T-helper 17 cell (primary cell): ENCODE measurements at places on chromosomes 12 and 14. TPM values are rescaled to one million over a fixed set of nuclear protein-coding genes. Genes with fewer than 3 reads are reported as not detected.

DNA sequence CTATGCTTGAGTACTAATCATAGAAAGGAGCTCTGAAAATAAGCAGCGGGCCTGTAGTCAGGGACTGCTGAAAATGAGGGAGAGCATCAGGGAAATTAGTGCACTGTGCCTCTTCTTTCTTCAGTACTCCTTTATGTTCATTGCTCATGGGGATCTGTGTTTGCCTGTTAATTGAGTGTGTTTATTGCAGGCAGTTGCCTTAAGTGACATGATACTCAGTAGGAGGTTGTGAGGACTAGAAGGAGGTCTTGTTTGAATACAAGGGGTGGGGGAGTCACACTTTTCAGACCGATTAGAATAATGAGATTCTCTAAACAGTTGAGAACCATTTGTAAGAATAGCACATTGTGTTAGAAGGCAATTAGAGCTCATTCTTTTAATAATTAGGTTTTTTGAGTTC lies 102.6 kb upstream of the SLCO1C1 start:
- H3K36me3 ChIP-seq: no peaks in the 10 kb centered on the region
- H3K4me3 ChIP-seq: no peak overlapping the region
- H3K27me3 ChIP-seq: no peaks in the 10 kb centered on the region
- H3K4me1 ChIP-seq: no peaks in the 10 kb centered on the region

- peaks cover 4% of the 10 kb centered on the region for H3K27me3 ChIP-seq
- no peak overlapping the region for H3K4me3 ChIP-seq
- no peaks in the 10 kb centered on the region for H3K36me3 ChIP-seq
- no peak overlapping the region for H3K27ac ChIP-seq
- no peaks in the 10 kb centered on the region for H3K4me1 ChIP-seq
- DNase-seq: no peak
Measured at GRCh38 chr14:80403036-80403435, 191.7 kb upstream of the DIO2 start.

- H3K36me3 ChIP-seq: no peaks in the 10 kb centered on the region
- no peak for DNase-seq
- H3K27me3 ChIP-seq: no peaks in the 10 kb centered on the region
- no peak overlapping the region for H3K4me3 ChIP-seq
- H3K27ac ChIP-seq: no peak overlapping the region
Measured at GRCh38 chr12:114949058-114949820, 265.3 kb upstream of the TBX3 start.

DNA sequence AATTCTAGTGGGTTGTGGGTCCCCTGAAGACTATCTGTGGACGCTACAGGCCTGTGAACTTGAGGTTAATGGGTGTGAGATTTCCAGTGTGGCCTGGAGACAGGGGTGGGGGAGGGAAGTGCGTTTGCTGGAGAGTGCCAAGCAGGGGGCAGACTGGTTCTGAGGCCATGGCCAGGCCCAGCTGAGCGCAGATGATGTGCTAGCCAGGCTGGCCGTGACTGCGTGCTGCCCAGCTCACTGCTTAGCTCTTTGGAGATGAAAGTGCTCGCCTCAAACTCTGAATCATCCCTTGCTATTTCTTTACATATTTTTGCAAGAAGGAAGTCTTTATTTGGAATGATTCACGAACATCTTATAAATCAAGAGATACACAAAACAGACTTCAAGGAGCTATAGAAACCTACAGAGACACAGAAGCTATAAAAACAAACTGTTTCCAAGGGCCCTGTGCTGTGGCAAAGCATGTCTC lies 75.2 kb upstream of the PLEKHG3 start:
- no peak overlapping the region for H3K27ac ChIP-seq
- peaks cover 18% of the 10 kb centered on the region for H3K27me3 ChIP-seq
- H3K4me1 ChIP-seq: peaks cover 2% of the 10 kb centered on the region
- H3K36me3 ChIP-seq: peaks cover 3% of the 10 kb centered on the region
- no peak for DNase-seq

DNA sequence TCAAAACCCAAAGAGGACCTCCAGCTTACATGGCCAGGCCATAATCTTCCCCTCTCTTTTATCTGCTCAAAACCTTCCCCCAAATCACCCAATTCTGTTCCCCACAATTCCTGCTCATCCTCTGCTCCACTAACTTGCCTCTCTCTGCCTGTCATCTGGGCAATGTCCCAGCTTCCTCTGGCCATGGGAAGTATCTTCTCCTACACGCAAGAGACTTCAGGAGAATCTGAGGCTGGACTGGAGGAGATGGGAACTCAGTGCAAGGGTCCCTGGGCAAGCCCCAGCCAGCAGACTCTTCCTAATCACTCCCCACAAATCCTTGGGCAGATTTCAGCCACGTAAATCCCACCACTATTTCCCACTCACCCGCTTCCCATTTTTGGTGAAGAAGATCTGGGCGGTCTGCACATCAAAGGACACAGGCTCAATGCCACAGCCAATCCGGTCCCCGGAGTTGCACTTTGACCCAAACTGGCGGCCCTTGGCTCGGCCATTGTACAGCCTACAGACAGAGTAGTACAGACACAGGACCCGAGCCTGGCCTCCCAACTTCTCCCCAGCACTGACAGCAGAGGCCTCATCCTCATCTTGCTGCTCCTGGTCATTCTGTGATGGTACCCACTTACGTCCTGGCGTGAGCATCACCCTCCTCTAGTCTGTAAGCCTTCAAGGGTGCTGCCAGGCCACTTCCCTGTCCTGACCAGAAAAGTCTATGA lies 4.7 kb downstream of the SPRYD3 start:
- H3K27ac ChIP-seq: peak overlapping the region; percentile 37
- H3K4me1 ChIP-seq: peaks cover 42% of the 10 kb centered on the region
- H3K4me3 ChIP-seq: no peak overlapping the region
- H3K36me3 ChIP-seq: peaks cover 10% of the 10 kb centered on the region
- H3K27me3 ChIP-seq: no peaks in the 10 kb centered on the region

DNA sequence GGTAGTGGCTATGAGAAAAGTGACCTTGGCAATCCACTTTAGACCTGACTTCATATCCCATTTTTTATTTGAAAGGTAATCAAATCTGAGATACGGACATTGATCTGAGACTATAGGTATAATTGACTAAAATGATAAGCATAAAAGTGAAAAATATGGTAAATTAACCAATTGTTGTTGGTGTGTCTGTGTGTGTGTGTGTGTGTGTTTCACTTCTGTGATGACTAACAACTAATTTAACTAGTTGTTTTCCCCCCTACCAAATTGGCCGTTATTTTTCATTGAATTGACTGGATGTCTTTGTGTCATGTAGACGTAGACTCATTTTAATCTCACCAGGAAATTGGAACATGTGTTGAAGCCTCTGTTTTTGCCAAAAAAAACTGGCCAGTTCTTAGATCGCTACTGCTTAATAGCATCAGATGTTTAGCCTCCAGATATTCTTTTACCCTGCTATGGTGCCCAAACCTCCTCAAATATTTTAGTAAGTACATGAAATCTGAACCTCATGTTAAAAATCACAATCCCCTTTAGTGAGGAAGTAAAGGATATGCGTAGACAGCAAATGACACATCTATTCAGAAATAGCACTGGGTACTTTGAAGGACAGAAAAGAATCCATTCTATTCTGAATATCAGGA lies 395.0 kb downstream of the EGLN3 start:
- H3K4me1 ChIP-seq: no peaks in the 10 kb centered on the region
- H3K4me3 ChIP-seq: no peak overlapping the region
- no peak overlapping the region for H3K27ac ChIP-seq
- DNase-seq: no peak
- no peaks in the 10 kb centered on the region for H3K36me3 ChIP-seq

DNA sequence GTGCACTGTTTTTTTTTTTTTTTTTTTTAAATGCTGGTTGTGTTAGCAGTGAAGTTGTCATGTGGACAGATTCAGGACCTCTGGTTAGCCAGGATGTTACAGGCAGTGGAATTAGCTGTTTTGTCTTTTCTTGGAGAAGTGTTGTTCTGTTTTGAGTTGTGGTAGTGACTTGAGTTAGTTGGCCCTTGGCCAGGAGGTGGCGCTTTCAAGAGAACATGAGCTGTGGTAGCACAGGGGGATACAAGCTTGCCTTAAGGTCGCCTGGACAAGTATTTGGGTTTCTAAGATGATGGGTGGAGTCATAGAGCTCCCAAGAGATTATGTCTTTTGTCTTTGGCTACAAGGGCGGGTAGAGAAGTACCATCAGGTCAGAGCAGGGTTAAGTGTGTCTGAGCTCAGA lies 33.3 kb upstream of the CCDC198 start:
- no peaks in the 10 kb centered on the region for H3K36me3 ChIP-seq
- H3K27me3 ChIP-seq: peaks cover 11% of the 10 kb centered on the region
- H3K4me1 ChIP-seq: no peaks in the 10 kb centered on the region

DNA sequence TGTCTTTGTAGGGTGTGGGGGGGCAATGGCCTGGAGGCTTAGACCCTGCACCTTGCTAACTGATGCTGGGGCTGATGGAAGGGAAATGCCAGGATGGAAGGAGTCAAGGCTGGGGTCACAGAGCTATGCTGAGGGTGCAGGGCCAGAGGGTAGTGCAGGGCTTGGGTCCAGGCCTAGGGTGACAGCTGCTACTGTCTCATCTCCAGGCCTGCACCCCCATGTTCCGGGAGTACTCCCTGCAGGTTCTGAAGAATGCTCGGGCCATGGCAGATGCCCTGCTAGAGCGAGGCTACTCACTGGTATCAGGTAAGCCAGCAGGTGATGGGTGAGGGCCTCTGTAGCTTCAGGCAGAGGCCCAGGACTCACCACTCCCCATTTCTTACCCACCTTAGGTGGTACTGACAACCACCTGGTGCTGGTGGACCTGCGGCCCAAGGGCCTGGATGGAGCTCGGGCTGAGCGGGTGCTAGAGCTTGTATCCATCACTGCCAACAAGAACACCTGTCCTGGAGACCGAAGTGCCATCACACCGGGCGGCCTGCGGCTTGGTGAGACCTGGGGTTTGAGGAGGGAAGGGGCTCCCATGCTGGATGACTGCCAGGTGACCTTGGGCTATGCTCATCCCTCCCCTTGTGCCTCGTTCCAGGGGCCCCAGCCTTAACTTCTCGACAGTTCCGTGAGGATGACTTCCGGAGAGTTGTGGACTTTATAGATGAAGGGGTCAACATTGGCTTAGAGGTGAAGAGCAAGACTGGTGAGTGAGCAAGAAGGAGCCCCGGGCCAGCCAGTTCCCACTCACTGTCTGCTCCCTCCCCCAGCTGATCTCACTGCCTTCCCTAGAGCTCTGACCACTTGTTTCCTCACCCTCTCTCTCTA lies 4.1 kb downstream of the SHMT2 start:
- peak overlapping the region; percentile 16 for H3K27ac ChIP-seq
- peaks cover 45% of the 10 kb centered on the region for H3K4me1 ChIP-seq
- peaks cover 28% of the 10 kb centered on the region for H3K27me3 ChIP-seq
- H3K4me3 ChIP-seq: no peak overlapping the region
- DNase-seq: peak; percentile 8
- H3K36me3 ChIP-seq: peaks cover 11% of the 10 kb centered on the region

DNA sequence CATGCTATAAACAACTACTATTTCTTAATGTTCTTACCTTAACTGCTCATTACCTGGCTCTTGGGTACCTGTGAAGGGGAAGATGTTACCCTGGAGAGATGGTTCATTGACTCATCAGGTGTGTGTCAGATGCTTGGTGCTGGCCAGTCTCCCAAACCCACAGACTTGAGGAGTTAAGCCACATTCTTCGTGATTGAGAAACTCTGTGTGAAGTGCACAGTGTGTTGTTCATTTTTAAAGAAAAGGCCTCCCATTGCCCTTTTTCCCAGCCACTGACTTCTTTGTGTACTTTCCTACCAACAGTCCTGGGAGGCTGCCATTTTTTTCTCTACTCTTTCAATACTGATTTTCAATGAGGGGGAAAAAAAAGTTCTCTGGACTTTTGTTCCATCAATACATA lies 3.2 kb downstream of the MGST1 start:
- no peaks in the 10 kb centered on the region for H3K4me1 ChIP-seq
- no peak overlapping the region for H3K27ac ChIP-seq
- H3K4me3 ChIP-seq: no peak overlapping the region
- DNase-seq: no peak

The TDRD9 gene
- total RNA-seq: not detected

The HVCN1 gene
- total RNA-seq: 8.8 TPM

The DPY19L2 gene
- total RNA-seq: 2.0 TPM

The NPC2 gene
- 39.0 TPM for total RNA-seq

The PPFIA2 gene
- not detected for total RNA-seq
